ENCODE measurements at places on chromosomes 13 and 19.

DNA sequence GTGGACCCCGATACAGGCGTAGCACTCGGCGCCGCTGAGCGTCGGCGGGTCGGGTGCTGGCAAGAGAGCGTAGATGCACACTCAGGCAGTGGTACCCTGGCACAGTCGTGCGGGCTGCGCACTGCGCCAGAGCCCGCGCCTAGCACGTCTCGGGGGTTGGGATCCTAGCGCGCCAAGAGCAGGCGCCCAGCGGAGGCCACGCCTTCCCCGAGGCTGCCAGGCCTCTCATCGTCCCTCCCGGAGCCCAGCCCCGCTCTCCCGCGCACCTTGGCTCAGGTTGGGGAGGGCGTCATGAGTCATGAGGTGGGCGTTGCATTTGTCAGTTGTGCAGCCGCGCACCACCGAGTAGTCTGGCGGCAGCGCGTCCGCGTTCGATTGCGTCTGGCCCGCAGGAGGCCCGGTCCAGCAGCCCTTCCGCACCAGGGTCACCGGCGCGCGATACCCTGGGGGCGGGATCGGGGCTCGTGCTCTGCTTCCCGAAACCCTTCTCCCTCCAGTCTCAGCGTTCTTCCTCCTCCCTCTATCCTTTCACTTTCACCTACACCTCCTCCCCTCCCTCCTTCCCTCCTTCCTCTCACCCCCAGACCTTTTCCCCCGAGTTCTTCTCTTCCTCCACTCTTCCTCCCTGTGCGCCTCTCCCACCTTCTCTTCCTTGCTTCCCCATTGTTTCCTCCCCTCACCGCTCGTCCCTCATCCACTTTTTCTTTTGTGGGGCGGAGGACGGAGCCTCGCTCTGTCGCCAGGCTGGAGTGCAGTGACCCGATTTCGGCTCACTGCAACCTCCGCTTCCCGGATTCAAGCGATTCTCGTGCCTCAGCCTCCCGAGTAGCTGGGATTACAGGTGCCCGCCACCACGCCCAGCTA lies 3.5 kb downstream of the LYPD5 start:
- peak; percentile 19 for DNase-seq

DNA sequence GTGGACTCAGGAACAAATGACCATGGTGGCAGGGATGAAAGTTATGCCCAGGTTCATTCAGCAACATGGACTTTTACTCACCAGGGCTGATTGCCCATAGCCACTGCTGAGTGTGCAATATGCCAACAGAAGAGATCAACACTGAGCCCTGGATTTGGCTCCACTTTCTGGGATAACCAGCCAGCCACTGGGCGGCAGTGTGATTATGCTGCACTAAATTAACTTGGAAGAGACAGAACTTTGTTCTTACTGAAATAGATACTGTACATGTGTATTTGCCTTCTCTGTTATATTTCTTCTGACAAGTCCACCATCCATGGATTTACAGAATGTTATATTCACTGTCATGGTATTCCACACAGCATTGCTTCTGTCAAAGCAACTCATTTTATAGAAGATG lies 257.4 kb downstream of the TDRD3 start:
- no peak for DNase-seq

DNA sequence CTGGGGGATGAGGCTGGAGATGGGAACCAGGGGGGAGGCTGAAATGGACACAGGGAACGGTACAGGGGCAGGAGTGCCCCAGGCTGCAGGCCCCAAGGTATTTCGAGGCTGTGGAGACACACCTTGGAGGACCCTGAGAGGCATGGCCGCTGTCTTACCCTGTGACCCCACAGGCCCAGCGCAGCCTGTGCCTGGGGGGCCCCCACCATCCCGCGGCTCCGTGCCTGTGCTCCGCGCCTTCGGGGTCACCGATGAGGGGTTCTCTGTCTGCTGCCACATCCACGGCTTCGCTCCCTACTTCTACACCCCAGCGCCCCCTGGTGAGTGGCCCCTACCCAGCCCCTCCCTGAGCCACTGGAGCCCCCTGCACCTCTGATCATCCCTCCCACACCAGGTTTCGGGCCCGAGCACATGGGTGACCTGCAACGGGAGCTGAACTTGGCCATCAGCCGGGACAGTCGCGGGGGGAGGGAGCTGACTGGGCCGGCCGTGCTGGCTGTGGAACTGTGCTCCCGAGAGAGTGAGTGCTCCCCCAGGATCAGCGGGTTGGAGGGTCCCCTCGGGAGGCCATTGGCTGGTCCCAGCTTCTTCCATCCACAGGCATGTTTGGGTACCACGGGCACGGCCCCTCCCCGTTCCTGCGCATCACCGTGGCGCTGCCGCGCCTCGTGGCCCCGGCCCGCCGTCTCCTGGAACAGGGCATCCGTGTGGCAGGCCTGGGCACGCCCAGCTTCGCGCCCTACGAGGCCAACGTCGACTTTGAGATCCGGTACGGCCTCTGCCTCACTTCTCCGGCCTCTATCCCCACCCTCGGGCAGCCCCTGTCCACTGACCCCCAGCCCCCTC lies 16.9 kb upstream of the SPIB start:
- DNase-seq, result no peak

DNA sequence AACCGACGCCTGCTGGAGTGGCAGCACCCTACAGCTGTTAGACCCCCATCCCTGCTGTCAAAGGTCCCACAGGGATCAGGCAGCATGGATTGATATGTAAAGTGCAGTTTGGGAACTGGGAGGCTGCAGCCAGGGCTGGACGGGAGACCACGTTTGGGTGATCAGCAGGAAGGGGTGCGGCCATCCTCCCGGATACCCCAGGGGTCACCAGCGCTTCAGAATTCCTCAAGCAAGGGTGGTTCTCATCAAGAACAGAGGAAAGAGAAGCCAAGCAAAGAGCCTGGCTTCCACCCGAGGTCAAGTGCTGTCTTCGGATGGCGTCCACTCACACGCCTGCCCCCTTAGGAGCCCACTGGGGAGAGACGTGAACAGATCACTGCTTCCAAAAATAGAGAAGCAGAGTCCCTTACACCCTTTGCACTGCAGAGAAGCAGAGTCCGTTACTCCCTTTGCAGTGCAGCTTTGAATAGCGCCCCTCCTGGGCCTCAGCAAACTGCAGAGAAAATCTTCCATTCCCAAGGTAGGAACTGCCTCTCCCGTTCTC lies 35.5 kb downstream of the DHRS12 start:
- no peak for DNase-seq

DNA sequence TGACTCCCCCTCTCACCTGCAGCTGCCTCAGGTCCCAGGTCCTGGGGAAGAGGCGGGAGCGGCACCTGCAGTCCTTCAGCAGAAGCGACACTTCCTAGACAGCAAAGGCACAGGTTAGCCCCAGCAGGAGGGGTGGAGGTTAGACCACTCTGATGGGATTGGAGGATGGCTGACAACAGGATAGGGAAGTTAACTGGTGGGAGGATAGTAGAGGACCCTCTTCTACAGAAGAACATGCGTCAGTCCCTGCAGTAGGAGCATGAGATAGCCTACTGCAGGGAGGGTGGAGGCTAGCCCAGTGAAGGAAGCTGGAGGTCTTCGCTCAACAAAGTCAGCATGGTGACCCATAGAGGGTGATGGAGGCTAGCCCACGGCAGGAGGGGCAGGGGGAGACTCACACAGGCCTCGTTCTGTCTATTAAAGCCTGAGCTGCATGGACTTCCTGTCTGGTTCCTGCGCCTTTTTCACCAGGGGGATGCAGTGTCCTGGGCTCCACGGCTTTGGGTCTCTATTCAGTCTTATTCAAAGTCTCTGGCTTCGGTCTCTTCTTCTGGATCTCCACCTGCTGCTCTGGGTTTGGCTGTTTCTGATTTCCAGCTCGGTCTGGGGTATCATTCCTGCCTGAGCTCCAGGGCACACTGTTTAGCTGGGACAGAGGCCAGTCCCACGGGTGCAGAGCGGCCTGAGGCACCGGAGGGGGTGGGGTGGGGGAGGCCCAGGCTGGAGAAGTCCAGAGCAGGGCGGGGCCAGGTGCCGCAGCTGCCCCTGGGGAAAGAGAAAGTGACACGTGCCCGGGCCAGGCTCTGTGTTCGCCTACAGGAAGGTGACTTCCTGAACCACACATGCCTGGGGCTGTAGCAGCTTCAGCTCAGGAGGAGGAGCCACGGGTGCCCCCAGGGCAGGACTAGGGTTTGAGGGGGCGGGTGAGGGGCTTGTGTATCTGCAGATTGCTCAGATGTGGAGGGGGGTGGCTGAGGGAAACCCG lies 7.3 kb downstream of the IFNL3 start:
- no peak for DNase-seq

DNA sequence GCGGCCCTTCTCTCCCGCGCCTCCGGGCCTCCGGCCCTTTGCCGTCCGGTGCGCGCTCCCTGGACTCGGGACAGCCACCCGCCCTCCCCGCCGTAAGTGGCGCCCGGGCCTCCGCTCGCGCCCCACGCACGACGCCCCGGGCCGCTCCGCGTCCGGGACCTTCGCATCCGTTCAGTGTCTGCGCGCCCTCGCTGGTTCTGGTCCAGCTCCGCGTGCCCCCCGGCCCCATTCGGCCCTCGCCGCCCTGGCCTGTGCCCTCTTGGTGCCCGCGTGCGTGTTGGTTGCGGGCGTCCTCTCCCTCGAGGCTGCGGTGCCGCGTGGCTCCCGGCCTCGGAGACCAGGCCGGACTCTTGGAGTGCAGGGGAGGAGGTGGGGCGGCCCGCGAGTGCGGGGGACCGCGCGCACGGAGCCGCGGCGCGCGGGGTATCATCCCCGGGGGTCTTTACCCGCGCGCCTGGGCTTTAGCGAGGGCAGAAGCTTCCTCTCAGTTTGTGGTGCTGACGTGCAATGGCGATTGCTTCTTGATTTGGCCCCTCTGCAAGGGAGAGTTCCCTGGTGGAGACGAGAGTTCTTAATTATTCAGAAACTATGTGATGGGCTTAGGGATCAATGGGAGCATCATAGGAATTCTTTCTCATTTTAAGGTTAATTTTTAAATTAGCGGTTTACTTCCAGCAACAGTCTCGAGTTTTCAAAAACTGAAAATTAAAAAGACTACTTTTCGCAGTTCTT lies 757 bp downstream of the WASF3 start:
- no peak for DNase-seq

- DNase-seq, result no peak
These were observed 13.0 kb downstream of the SLC7A10 start for GRCh38 chr19:33212436-33213172.

DNA sequence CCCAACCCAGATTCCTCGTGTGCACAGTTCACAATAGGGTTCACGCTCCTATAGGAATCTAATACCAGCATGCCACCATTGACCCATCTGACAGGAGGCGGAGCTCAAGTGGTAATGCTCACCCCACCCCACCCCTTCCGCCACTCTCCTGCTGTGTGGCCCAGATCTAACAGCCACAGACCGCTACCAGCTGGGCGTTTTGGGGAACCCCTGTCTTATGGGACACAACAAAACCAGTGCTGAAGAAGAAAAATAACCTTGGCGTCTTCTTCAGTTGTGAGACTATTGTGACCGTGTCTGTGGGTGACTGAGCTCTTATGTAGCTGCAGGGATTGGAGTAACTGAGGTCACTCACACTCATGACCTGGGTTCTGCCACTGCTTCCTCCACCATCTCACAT lies 5.2 kb upstream of the OR10H1 start:
- DNase-seq, result no peak

DNA sequence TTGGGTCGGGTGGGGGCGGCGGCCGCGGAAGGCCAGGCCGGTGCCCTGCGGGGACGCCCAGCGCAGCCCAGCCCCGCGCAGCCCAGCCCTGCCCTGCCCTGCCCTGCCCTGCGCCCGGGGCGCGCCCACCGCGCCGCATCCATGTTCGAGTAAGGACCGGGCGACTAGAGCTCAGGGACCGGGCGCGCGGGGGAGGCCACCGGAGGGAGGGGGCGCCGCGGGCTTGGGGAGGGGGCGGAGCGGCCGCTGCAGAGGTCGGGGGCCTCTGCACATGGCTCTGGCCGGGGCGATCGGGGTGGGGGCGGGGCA lies 169 bp downstream of the GRAMD1A start:
- DNase-seq, result no peak

DNA sequence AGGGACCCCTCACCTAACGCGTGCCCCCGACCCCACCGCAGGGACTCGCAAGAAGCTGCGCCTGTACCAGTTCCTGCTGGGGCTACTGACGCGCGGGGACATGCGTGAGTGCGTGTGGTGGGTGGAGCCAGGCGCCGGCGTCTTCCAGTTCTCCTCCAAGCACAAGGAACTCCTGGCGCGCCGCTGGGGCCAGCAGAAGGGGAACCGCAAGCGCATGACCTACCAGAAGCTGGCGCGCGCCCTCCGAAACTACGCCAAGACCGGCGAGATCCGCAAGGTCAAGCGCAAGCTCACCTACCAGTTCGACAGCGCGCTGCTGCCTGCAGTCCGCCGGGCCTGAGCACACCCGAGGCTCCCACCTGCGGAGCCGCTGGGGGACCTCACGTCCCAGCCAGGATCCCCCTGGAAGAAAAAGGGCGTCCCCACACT lies 4.7 kb upstream of the MYBPC2 start:
- no peak for DNase-seq

DNA sequence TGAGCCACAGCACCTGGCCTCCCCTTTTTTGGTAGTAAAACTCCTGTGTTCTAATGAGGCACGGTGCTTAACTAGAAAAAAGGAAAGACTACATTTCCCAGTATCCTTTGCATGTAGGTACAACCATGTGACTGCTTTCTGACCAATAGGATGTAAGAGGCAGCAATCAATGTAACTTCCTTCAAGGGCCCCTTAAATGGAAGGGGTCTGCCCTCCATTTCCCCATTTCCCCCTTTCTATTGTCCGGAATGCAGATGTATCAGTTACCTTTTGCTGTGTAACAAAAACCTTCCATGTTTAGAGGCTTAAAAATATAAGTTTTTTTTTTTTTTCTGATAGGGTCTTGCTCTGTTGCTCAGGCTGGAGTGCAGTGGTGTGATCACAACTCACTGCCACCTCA lies 2.2 kb downstream of the GPR32 start:
- DNase-seq, result no peak
